ENCODE measurements at places on chromosomes 16 and 17.

DNA sequence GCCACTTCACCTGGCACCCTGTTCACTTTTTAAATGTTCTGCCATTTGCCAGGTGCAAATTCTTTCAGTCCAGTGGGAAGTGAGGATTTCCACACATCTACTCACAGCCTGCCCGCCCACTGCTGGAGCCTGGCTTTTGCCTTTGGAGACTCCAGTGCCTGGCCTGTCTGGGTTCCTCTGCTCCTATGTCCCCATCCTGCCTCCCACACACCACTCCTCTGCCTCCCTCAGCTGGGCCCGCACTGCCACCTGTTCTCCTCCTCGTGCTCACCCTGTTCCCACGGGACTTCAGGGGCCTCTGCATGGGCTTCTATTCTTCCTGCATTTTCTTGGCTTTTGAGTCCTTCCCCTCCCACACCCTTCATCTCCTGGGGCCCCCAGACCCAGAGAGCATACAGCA lies 7.9 kb upstream of the NDRG4 start:
- DNase-seq: no peak

GRCh38 chr17:45114117-45114932 lies 18.0 kb downstream of the PLCD3 start:
- no peak for DNase-seq

GRCh38 chr17:80689129-80689619 lies 144.5 kb downstream of the RPTOR start:
- DNase-seq: no peak

- no peak for DNase-seq
These were observed 9.5 kb upstream of the IGFBP4 start for GRCh38 chr17:40433551-40434415.

DNA sequence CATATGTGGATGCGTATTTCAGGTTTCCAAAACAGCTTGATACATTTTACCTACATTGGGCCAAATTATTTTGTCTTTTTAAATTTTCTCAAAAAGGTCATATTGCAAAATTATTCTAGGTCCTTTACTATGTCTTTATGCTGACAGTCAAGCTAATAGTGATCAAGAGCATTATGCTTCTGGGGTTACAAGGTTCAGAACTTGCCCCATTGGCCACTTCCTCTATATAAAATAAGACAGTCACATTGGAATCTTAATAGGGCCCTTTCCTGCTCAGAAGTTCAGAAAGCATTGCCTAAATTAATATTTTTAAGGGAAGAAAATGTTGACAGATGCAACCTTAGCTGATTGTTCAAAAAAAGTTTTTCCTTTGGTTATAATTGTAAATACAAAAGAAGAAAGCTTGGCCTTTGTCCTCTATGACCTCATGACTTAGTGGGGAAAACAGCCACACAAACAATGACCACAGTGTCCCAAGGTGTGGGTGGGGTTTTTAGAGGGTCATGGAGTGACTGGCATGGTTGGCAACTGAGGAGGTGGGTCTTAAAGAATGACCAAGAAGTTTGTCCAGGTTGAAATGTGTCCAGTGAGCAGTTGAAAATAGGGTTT lies 11.8 kb upstream of the RAB11FIP4 start:
- DNase-seq: no peak

DNA sequence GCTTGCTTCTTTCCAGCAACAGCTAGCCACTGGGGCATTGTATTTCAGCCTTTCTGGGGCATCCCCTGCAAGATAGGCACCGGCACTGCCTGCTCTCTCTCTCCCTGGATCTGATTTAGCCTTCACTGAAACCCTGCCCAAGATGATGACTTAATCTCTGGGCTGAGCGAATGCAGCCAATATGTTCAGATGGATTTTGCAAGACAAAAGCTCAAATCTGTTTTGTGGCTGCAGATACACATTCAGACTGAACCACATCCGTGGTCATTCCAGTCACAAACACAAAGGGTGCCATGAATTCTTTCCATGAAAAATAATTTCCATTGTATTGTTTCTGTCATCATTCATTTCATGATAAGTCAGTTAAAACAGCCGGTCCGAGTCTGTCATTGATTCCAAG lies 24.2 kb downstream of the SOST start:
- peak; percentile 90 for DNase-seq

DNA sequence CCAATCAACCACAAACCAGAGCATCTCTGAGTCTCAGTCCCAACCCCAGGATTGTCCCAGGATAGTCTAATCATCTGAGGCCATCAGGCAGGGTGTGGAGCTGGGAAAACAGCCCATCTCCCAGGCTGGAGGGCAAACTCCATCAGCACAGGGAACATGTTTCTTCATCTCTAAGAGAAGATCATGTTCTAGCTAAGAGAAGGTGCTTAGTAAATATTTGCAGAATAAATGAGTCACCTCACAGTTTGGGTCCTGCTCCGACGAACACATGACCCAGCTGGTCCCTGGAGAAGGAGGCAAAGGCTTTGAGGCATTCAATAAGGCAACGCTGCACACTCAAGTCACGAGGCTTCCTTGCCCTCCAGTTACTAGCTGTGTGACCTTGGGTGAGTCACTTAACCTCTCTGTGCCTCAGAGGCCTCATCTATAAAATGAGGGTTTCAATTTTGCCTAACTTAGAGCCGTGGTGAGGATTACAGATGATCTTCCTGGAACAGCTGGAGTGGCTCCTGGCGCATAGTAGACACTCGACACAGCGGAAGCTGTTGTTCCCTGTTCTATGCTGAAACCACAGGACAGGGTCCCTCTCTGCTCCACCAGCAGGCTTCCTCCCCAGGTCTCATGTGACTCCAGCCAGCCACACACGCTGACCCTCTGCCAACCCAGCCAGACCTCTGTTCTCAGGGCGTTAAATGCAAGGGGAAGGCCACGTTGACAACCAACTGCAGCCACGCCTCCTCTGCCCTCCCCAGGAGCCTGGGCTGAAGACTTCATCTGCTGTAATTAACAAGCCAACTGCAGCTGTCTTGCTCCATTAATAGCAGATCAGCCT lies 10.3 kb upstream of the RPL38 start:
- no peak for DNase-seq

DNA sequence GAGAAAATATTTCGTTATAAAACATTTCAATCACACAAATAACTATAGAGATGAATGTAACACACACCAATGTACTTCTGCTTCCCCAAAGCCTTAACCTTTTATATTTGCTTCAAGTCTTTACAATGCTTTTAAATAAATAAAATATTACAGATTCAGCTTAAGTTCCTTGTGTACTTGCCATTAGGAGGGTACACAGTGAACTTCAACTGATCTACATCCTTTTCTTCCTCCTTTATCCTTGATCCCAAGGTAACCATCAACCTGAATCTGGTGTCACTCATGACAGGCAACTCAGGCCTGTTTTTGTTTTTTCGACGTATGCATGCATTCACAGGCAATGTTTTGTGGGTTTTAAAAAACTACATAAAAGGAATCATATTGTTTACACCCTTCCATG lies 9.3 kb upstream of the AKAP1 start:
- no peak for DNase-seq

DNA sequence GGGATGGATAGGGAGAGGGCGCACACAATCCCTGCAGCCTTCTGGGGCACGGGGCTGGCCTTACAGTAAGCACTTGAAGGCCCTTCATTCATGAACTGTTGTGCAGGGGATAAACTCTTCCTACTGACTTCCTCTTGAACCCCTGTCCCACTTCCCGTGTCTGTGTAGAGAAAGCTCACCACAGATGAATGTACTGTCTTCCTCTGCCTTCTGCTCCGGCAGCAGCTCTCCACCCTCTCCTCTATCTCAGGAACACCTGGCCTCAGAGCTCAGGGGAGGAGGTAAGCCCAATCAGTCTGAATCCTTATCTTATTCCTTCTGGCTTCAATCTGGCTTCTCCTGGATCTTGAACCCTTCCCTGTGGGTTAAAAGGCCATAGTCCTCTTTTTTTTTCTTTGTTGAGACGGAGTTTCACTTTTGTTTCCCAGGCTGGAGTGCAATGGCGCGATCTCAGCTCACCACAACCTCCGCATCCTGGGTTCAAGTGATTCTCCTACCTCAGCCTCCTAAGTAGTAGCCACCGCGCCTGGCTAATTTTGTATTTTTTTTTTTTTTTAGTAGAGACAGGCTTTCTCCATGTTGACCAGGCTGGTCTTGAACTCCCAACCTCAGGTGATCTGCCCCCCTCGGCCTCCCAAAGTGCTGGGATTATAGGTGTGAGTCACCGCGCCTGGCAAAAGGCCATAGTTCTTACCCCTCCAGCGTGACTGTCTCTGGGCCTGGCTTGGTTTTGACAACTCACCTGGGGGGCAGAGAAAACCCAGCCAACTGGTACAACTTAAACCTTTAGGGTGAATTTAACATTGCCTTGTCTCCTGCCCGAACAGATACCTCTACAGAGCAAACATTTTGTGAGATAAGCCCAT lies 7.2 kb upstream of the SLC52A1 start:
- DNase-seq: no peak

GRCh38 chr16:27791404-27791719 lies 241.4 kb downstream of the KATNIP start:
- no peak for DNase-seq

- DNase-seq: peak; percentile 86
These were observed 20.3 kb upstream of the NFATC3 start for GRCh38 chr16:68064791-68065365.

DNA sequence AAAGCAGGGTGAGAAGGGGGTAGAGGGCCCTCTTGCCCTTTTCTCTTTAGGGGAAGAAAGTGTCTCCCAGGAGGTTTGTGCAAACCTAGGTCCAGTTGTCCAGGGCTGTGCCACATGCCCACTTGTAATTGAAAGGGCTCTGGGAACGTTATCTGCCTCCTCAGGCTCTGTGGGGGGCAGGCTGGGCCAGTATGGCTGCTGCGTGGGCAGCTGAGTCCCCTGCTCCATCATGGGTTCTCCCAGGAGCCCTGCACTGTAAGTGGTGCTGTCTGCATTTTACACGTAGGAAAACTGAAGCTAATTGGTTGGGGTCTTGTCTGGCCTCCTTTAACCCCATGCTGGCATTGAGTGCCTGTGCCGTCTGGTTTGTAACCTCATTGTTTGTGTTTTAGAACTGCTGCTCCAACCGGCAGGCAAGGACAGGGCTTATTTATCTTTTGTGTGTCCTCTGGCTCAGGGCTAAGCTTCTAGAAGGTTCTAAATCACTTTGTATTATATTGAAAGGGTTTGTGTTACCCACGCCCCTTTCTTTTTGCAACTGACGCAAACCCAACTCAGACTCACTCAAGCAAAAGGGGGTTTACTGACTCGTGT lies 117.7 kb upstream of the CIBAR2 start:
- no peak for DNase-seq

DNA sequence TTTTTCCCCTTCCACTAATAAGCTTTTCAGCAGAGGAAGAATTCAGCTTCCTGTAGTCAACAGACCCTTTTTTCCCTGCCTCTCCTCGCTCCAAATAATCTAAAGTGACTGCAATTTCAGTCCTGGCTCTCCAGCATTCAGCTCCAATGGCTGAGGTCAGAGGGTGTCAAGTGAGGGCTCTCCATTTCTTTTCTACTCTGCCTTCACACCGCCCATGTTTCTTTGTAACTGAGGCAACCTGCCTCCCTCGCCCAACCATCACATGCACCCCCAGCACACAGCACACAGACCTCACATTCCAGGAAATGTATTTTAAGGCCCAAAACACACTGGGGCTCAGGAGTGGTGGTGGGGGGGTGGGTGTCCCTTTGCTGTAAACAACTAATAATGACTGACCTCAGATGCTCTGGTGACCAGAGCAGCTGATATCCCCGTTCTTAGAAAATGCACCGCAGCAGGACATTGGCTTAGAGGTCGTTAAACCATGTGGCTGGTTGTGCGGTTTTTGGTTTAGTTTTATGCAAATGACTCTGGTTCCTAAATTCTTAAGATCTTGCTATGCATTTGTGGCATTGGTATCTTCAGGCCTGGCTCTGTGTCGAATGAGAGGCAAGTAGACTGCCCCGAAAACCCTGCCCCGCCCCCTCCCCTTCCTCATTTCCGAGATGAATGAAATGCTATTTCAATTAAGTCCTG lies 203.6 kb downstream of the ZFHX3 start:
- DNase-seq: no peak

- no peak for DNase-seq
These were observed 3.7 kb downstream of the BAHCC1 start for GRCh38 chr17:81398832-81399411.

- DNase-seq: peak; percentile 90
These were observed 14.8 kb downstream of the PLD6 start for GRCh38 chr17:17191346-17191792.

- DNase-seq: no peak
These were observed 5.1 kb downstream of the KRT17 start for GRCh38 chr17:41619036-41619926.

DNA sequence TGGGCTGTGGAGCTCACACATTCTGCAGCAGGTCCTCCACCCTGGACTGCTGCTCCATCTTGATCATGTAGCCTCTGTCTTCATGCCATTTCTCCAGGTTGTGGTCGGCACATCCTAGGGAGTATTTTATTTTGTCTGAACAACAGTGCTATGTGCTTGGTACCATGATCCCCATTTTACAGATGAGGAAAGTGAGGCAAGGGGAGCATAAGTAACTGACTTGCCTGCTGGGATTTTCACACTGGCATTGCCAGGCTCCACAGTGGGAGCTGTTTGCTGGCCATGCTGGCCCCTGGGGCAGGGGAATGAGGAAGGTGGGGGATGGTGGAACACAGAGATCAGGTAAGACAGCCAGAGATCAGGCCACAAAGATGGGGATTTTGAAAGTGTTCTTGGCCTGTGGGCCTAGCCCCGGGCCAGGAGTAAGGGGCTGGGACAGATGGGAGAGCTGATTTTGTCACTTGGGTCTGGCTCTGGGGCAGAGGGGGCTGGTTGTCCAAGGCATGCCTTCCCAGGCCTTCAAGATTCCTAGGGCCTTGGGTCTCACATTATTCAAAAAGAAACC lies 9.3 kb upstream of the ZNF500 start:
- no peak for DNase-seq

- no peak for DNase-seq
These were observed 630 bp downstream of the ESRP2 start for GRCh38 chr16:68235108-68235886.

GRCh38 chr16:24204150-24204665 lies 51.9 kb upstream of the CACNG3 start:
- DNase-seq: no peak

DNA sequence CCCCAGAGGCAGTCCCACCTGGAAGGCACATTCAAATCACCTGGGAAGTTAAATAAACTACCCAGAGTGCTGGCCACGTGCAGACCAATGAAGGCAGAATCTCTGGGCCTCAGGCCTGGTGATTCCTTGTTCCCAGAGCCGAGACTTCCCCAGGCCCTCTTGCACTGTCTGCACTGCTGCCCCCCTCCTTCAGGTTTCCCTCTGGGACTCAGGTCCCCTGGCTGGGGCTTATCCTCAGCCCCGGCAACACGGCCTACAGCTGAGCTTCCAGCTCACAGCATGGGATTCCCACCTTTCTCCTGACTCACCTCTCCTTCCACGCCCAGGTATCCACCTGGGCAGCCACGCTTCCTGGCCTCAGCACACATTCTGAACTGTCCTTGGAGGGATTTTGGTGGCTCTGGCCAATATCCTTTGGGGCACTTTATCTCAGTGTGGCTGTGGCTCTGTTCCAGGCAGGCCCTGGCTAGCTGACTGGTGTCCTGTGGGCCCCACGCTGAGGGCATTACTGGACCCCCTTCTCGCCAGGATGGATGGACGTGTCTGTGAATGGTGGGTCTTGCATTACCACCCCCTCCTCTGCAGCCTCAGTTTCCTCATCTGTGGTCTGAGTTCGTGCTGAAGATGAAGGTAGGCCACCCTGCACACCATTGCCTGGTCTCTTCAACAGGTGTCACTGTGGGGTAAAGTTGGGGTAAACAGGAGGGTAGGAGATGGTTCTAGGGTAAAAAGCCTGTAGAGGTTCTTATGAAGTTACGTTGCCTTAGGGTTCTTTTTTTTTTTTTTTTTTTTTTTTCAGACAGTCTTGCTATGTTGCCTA lies 165.7 kb downstream of the IRF8 start:
- DNase-seq: no peak

- no peak for DNase-seq
These were observed 5.3 kb upstream of the TAOK1 start for GRCh38 chr17:29384901-29385300.

GRCh38 chr16:75017670-75018525 lies 19.1 kb downstream of the ZNRF1 start:
- no peak for DNase-seq
